ENCODE measurements at places on chromosomes 4 and X.

DNA sequence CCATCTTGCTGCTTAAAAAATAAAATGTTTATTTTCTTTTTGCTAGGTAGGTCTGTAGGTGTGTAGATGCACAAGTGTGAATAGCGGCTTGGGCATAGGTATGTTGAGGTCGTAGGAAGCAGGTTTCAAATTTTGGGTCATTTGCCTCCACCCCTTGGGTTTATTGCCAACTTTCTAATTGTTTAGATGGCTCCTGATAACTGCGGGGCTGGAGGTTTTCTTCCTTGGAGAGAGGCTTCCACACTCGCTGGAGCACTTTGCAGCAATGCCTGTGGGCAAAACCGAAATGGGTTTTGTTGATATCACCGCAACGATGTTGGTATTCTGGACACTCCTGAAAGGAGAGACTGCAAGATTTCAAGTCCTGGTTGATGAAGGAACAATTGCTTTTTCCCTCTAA, 3.9 kb upstream of the POU4F2 start:
- DNase-seq: no peak

- DNase-seq: no peak
These were observed 15.1 kb downstream of the LAMP2 start for GRCh38 chrX:120453985-120454384.

- DNase-seq: peak; percentile 26
These were observed 52.8 kb downstream of the FAM47C start for GRCh38 chrX:37060999-37061398.

- DNase-seq: no peak
These were observed 299.9 kb downstream of the UNC5C start for GRCh38 chr4:95248720-95249425.

DNA sequence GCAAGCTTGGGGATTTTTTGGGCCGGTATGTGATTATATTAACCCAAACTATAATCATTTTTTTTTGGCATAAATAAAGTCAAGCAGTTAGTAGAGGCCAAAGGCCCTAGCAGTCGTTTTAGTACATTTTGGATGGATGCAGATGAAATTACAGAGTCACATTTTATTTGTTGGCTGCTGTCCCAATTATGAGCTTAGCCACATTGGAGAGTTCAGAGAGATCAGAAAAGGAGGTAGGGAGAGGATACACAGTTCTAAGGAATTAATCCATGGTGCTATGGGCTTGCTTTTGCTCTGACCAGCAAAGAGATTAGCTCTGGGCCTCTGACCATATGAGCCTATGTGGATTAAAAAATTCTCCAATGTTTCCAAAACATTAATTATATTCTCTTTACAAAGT, 395.1 kb downstream of the RAPGEF2 start:
- DNase-seq: no peak

- DNase-seq: no peak
These were observed 1139.5 kb downstream of the FAM133A start for GRCh38 chrX:94813541-94813940.

- no peak for DNase-seq
These were observed 11.2 kb upstream of the YIPF7 start for GRCh38 chr4:44662623-44663005.

DNA sequence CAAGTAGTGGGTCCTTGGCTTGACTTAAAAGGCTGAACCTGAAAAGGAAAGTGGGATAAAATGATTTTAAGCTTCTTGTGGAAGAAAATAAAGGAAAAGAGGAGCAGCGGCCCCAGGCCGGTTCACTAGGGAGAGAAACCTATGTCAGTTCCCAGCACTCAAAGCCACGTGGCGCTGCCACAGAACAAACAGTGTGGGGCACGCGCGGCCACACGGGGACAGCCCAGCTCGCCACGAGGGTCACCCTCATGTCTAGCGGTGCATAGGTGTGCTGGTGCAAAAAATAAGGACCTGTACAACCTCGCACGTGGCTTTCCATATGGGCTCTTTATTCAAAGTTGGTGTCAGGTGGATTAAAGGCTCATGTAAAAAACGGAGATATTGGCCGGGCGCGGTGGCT, 17.1 kb downstream of the MSANTD1 start:
- DNase-seq: no peak

GRCh38 chr4:6606465-6607235, 31.7 kb downstream of the MAN2B2 start:
- DNase-seq: no peak

DNA sequence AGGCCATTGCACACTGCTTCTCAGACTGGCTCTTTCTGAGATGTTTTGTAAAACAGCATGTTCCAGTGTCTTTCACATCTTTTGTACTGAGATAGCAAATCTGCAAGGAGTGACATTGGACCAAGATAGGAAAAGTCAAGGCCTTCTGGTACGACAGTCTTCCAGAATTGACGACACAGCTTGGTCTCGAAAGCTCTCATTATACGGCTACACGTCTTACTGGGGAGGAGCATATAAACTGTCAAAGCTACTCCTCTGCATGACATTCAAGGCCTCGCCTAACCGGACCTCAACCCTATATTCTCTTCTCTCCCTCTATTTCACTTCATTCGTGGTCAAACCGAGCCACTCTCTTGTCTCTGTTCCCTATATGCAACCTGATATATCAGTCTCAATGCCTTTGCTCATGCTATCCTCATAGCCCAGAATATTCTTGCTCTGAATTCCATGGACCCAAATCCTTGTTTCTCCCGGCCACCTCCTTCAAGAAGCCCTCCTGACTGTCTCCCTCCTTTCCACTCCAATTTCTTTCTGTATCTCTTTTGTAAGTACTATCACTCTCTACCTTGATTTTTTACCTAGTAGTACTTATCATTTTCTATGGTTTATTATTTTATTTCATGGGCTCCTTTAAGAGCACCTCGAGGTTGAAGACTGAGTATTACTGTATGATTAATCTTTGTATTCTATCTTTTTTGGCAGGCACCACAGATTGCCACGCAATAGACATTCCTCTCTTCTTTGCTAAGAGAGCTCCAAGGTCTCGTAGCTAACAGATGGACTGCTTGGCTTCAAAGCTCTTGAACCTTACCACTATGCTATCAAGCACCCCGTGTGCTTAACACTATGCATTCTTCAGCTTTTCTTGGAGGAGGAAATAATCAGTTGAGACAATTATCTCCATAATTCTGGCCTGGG, 35.1 kb downstream of the RBM47 start:
- no peak for DNase-seq

DNA sequence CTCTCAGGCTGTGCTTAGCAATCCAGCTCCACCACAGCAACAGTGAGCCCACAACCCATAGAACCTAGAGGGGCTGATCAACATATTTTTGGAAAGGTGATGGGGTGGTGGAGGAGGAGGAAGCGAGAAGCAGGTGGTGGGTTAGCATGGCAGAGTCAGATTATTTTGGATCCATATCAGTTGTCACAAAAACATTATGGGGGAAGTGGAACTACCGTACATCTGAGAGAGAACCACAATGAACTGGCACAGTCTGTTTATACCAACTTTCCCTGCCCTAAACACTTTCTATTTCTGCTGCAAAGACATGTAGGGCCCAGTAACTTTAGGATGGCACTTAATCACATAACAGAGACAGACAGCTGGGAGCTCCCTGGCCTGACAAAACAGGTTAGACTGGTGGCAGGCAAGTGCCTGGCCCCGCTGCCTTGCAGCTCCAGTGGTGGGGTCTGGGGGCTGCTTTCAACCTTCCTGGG, 4.3 kb downstream of the SLC9A7 start:
- no peak for DNase-seq

DNA sequence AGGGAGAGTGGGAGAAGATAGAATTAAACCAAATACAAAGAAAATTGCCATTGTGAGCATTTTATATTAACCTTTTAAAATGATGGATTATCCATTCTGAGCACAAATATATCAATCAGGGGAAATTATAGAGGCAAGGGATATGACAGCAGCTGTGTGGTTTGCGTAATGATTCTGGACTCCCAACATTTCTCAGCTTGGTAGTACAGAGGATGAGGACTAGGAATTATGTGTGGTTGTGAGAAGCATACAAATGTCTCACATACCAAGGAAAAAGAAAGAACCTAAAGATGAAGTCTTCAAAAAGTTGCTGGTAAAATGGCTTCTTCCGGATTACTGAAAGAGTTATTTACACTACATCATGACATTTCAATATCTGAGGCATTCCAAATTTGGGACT, 674.6 kb upstream of the NR3C2 start:
- DNase-seq: no peak

- DNase-seq: no peak
These were observed 85.5 kb downstream of the SHOX start for GRCh38 chrX:716136-716535.

GRCh38 chr4:119321921-119322687, at the start of gene FABP2:
TSS of gene FABP2 (minus strand) at chr4:119322138. CDS start at chr4:119322102, 36 bp downstream.
- DNase-seq: no peak

DNA sequence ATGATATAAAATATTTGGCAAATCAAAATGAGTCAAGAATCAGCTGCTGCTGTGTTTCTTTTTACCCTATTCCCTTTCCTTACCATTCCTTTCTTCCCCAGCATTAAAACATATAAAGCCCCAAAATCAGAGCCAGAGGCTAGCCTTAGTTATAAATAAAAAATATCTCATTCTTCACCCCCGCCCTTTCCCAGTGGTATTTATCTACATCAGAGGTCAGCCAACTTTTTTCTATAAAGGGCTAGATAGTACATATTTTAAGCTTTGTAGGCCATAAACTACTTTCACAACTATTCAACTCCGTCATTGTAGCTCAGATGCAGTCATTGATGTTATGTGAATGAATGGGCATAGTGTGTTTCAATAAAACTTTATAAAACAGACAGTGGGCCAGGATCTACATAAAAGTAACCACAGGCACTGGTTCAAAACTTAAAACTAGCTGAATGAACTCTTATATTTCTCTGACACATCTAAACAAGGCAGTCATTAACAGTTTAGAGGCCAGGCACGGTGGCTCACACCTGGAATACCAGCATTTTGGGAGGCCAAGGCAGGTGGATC, 30.5 kb upstream of the TCEANC start:
- DNase-seq: no peak

DNA sequence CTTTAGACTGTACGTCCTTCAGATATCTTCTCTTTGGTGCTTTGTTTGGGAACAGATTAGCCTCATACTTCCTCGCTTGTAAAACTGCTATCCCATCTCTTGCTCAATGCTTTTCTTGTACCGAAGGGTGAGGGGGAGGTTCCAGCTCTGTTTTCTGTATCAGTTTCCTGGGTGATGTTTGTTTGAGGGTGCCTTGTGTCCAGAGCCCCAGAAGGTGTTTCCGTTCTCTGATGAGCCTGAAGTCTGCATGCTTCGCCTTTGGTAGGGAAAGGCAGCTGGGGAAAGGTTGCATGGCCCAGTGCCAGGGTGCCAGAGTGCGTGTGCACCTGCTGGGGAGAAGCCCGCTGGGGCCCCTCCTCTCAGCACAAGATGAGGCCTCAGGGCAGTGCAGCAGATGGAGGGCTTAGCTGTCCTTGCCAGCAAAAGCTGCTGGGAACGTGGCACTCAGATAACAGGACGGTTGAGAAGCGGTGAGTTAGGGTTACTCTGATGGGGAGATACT, 73.7 kb downstream of the TBL1X start:
- no peak for DNase-seq

GRCh38 chr4:101418055-101418454, 70.7 kb upstream of the PPP3CA start:
- DNase-seq: no peak

DNA sequence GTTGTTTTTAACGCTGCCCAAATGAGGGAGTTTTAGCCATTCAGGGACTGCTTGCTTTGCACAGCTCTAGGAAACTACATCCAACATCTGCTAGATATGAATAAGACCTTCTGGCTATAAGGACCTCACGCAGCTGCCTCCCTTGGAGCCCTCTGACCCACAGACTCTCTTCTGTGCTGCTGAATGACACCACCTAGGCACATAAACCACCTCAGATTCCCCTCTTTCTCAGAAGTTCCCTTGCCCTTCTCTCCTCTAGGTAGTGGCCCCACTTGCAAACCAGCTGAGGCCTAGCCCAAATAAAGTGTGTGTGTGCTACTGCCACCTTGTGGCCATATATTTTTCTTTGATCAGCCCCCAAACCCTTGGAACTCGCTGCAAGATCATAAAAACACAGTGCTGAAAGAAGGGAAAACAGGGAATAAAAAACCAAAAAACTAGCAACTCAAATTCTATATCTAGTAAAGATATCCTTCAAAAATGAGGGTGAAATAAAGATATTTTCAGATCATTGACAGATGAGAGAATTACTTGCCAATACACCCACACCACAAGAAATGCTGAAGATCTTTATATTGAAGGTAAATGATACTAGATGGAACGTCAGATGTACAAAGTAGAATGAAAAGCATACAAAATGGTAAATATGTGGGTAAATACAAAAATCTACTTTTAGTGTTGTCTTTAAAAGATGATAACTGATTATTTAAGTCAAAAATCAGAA, 265.9 kb downstream of the ADAMTS3 start:
- peak; percentile 43 for DNase-seq

- DNase-seq: no peak
These were observed 47.9 kb downstream of the JADE3 start for GRCh38 chrX:46959985-46960700.

DNA sequence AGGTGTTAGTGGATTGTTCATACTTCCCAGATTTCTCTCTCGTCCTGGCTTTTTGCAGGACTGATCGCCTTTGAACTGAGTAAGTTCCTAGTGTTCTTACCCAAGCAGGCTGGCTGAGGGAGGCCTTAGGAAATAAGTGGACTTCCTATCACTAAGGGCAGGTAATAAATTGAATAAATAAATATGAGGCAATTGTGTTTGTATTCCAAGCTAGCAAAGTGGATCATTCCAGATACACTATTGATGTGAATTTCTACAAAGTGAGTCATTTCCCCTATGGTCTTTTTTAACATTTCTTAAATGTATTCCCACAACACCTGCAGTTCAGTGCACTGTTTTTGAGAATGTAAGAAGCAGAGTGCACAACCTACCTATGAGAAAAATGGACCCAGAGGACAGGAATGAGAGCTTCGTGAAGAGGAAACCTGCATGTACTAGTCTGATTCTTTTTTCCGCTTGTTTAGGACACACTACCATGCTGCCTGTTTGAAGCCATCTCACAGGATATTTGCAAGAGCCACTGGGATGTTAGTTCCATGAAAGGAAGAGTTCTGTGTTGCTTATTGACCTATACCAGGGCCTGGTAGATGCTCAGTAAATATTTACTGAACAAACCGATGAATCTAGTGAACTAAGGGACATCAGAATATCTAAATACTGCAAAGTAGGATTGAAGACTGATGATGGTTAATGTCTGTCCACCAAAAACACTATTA, 29.0 kb upstream of the SMAD1 start:
- no peak for DNase-seq

DNA sequence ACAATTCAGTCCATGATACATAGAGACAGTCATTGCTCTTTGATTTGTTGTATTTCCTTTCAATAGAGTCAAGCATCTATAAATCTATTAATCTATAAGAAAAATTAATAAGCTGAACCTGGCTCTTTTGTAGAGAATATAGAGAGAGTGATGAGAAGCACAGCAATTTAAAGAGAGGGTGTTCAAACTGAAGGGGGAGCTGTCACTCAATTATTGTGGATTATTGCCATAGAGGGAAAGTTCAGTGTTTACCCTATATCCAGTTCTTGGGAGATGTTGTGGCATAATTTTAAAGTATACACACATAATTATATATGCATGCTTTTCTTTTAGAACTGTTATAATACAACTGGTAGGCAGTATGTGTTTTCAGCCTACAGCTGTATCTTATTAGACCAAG, 1469.0 kb upstream of the PABPC4L start:
- DNase-seq: no peak

Data from SK-N-DZ (cell line).